ENCODE measurements at places on chromosomes 5 and 9.

- no peak for DNase-seq
These were observed 10.0 kb upstream of the ZNF131 start for GRCh38 chr5:43110606-43111170.

GRCh38 chr5:158534203-158534602 is 565.5 kb downstream of the EBF1 start:
- no peak for DNase-seq

DNA sequence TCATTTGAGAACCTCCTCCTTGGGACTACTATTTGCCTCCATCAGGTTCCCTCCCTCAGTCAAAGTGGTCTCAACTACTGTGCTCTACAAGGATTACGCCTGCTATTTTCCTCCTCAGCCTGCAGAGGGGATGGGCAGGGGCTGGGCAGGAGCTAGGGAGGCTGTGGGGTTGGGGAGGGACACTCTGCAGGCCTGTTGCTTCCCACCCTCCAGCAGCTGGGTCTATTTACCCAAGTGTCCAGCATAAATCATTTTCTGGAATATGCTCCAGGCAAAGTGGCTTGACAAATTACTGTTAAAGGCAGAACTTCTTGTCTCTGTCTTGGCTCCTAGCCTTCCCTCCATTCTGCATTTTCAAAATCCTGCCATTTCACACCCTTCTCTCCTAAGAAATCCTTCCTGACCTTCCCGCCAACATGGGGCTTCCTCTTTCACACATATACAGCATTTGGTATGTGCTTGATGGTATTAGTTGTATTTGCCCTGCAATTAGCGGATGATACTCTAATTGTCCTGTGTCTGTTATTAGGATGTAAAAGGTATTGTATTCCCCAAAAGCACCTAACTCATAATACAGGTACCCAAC is 106.7 kb downstream of the EFNA5 start:
- no peak for DNase-seq

GRCh38 chr9:7209016-7209715 is 451.4 kb downstream of the KDM4C start:
- DNase-seq = no peak

GRCh38 chr5:131677115-131677514 is 42.1 kb upstream of the RAPGEF6 start:
- DNase-seq = no peak

GRCh38 chr5:163347671-163348070 is 89.7 kb upstream of the CCNG1 start:
- peak; percentile 8 for DNase-seq

GRCh38 chr5:14134771-14135170 is 8.4 kb upstream of the TRIO start:
- DNase-seq = no peak

DNA sequence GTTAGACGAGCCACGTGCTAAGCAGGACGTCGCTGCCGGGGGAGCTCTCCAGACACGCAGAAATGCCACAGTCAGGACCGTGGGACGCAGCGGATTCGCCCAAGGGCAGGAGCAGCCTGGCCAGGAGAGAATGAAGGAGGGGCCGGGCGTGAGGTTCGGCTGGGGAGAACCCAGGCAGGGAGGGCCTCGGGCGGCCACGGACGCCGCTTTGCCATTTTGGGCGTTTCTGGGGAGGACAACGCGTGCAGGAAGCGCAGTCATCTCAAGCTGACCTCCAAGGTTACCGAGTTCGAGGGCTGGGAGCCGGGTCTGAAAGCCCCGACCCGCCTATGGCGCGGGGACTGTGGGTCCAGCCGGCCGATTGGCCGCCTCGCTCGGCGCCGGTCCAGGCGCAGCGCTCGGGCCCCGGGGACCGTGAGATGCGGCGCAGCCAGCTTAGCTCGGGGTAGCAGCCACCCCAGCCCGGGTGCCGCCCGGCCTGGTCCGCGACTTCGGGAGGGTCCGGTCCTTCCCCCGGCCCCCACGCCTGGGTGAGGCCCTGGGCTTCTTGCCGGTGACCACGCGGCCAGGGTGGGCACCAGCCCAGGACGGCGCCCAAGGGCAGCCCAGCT is 760 bp upstream of the MAN1B1 start:
- no peak for DNase-seq

DNA sequence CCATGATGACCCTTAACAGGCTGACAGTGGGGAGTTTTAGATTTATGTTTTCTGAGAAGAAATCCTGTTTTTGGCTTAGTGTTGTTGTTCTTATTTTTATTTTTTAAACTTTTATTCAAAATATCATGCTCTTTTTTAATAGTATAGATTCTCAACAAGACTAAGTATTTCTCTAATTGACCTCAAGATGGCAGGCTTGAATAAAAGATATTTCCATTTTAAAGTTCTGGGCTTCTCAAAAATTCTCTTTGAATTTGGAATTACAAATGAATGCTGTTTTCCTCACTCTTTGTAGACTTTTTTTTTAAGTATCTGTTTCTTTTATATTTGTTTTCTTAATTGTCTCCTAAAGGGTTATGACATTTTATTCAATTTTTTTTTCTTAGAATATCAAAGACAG is 50.0 kb upstream of the SH3GL2 start:
- DNase-seq = no peak

DNA sequence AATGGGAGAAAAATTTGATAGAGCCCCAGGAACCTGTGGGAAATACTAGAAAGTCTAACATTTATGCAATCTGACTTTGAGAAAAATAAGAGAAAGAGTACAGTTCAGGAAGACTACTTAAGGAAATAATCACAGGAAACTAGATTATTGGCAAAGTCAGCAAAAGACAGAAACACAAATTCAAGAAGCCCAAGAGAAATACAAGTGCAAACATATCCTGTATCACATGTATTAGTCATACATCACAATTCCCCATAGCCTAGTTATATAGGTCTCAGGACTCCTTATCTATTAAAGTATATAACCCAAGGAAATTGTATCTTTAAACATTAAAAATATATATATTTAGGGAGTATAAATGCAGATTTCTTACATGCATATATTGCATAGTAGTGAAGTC is 100.8 kb downstream of the HOMER1 start:
- DNase-seq = no peak

DNA sequence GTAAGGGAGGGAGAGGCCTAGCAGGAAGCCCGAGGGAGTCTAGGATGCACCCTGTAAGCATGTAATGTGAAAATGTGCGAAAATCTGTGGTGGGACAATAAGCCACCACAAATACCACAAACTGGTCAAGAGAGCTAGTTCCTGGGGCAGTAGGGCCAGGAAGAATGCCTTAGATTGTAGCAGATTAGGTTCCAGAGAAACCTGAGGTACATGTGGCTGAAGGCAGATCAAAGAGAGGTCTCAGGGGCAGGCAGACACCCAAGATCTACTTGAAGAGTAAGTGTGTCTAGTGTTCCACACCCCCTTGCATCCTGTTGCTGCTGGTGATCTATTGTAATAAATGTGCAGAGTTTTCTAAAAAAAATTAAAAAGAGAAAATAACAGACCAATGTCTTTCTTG is 1677.3 kb upstream of the CDH6 start:
- no peak for DNase-seq

GRCh38 chr9:135075234-135076142 is 12.0 kb upstream of the OLFM1 start:
- no peak for DNase-seq

DNA sequence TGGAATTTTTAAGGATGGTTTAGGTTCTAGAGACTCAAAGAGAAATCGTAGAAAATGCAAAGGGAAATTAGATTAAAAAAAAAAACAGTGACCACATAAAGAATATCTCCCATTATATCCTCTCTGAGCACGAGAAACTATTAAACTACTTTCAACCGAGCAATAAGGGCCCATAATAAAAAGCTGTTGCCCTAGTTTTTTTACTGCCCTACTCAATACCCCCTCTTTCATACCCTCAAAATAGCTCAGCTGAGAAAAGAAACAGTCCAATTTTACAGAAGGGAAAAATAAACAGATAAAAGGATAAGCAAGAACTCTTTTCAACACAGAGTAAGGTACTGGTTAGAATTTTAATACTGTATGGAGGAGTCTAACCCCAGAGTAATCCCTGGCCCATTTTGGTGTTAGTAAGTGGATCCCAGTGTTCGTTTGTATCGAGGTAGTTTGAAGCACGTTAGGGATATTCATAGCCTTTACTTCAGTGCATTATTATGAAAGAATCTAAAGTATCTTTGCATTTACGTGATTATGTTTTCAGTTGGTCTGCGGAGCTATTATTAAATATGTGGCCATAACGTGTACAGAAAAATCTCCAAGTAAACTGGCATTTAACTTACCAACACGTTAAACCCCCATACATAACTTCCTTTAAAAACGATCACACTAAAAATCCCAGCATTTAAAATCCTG is 980 bp upstream of the RHOBTB3 start:
- no peak for DNase-seq

DNA sequence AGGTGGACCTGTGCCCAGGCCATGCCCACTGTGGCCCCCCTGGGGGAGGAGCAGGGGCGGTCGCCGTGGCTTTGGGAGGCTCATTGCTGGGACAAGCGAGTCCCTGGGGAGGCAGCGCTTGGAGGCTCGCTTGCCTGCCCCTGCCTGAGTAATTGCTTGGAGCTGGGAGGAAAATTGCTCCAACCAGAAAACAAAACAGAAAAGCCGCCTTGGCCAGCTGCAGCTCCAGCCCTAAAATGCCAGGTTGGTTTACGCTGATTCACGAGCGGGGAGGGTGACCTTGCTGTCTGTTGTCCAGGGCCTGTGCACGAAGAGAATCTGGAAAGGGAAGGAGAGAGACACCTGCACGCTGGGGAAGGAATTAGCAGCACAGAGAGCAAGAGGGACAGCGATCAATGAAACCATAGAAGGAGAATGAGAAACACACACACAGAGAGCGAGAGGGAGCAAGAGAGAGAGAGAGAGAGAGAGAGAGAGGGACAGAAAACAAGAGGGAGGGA is 25.3 kb downstream of the NTNG2 start:
- DNase-seq = no peak
